ENCODE measurements at places on chromosomes 7 and 10.

DNA sequence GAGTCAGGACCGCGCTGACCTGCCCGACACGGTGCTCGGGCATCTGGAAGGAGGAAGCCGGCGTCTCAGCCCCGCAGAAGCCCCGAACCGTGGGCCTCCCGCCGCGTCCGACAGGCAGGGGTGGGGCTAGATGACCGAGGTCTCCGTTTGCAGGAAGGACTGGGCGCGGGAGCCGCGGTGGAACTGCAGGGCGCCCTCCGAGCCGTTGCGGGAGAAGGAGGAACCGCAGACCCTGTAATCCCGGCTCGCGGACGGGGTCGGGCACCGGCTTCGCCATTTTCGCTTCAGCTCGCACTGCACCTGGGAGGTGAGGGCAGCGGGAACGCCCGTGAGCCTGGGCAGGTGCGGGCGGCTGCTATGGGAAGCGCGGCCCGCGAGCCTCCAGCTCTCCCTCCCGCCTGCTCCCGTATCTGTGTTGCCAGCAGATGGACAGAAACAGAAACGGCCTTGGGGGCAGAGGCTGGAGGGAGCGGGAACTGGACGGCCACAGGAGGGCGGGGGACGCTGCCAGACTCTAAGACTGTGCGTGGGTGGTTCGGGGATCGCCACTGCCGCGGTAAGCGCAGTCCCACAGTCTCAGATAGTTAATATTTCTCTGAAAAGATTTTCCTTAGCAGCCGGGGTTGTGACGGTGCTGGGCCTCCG is 114.1 kb downstream of the VIPR2 start:
- DNase-seq, result no peak

GRCh38 chr10:43252166-43252782 is 14.6 kb downstream of the RASGEF1A start:
- DNase-seq, result no peak

DNA sequence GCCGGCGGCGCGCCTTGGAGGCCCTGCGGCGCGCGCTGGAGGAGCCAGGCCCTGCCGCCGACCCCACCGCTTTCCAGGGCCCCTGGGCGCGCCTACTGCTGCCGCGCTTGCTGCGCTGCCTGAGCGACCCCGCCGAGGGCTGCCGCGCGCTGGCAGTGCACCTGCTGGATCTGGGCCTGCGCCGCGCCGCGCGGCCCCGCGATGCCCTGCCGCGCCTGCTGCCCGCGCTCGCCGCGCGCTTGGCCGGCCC is 280 bp downstream of the DNAAF5 start:
- peak; percentile 7 for DNase-seq

- no peak for DNase-seq
Measured at GRCh38 chr10:92550924-92551323, 23.0 kb downstream of the IDE start.

- no peak for DNase-seq
Measured at GRCh38 chr7:115116773-115117715, 195.2 kb downstream of the MDFIC start.

- DNase-seq, result no peak
Measured at GRCh38 chr10:4698075-4698474, 127.9 kb upstream of the AKR1E2 start.

DNA sequence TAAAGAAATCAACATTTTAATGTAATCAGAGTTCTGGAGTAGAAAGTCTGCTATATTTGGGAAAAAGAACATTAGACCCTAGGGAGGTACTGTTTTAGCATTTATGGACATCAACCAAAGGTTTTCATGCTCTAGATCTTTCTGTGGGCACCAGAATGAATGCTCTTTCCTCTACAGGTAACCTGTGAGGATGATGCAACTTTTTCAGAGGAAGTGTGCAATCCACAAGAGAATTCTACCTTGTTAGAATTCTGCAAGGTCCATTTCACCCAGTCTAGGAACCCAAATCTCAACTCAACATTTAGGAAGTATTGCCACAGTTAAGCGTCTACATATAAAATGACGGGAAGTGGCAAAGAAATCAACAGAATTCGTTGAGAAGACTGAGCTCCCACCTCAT is 139.9 kb upstream of the FAM171A1 start:
- DNase-seq, result no peak

DNA sequence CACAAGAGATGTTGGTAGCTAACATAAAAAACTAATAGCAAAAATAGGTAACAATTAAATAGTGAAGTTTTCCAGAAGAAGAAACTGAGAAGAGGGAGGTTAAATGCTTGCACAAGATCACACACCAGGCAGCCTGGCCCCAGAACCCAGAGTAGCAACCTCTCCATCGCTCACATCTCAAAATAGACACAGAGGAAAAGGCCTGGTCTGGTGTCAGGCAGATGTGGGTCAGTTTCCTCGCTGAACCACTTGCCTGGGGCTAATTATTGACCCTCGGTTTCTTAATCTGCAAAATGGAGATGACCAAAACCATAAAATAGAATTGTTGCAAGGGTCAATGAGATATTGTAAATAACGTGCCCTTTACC is 44.5 kb upstream of the STK17A start:
- no peak for DNase-seq

- DNase-seq, result no peak
Measured at GRCh38 chr10:71077796-71078453, 134.4 kb upstream of the UNC5B start.

DNA sequence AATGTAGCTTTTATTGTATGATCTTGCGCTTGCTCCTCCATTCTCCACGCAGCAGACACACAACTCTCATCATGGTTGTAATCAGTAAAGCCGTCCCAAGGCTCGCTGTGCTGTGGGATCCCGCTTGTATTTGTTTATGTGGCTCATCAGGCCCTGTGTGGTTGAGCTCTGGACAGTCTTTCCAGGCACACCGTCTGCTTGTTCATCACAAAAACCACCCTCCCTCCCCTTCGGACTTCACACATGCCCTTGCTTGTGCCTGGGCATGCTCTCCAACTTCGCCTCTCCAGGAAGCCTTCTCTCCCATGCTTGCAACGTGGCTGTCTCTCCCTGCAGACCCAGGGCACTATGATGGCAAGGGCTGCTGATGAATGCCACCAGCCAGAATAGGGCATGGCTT is 62.4 kb downstream of the HK1 start:
- no peak for DNase-seq

DNA sequence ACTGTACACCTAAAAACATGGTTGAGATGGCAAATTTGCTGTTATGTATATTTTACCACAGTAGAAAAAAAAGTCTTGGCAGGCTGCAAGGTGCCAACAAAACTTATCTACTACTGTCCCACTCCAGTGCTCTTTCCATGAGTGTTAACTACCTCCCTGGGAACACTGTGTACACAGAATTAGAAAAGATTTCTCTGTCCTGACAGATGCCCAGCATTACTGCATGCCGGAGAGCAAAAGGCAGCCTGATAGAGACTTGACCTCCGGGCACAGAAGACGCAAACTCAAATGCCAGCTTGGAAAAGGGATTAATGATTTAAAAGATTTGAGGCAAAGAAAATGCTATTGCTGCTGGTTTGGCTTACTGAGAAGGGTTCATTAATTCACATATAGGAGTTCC is 228.8 kb downstream of the TMEM178B start:
- DNase-seq, result no peak

Data from stimulated activated CD4-positive, alpha-beta T cell treated with anti-CD3 and anti-CD28 coated beads, Interleukin-15, amount 100 ng/mL, for 48 hours (primary cell).